ENCODE measurements at places on chromosomes 2 and 18.

DNA sequence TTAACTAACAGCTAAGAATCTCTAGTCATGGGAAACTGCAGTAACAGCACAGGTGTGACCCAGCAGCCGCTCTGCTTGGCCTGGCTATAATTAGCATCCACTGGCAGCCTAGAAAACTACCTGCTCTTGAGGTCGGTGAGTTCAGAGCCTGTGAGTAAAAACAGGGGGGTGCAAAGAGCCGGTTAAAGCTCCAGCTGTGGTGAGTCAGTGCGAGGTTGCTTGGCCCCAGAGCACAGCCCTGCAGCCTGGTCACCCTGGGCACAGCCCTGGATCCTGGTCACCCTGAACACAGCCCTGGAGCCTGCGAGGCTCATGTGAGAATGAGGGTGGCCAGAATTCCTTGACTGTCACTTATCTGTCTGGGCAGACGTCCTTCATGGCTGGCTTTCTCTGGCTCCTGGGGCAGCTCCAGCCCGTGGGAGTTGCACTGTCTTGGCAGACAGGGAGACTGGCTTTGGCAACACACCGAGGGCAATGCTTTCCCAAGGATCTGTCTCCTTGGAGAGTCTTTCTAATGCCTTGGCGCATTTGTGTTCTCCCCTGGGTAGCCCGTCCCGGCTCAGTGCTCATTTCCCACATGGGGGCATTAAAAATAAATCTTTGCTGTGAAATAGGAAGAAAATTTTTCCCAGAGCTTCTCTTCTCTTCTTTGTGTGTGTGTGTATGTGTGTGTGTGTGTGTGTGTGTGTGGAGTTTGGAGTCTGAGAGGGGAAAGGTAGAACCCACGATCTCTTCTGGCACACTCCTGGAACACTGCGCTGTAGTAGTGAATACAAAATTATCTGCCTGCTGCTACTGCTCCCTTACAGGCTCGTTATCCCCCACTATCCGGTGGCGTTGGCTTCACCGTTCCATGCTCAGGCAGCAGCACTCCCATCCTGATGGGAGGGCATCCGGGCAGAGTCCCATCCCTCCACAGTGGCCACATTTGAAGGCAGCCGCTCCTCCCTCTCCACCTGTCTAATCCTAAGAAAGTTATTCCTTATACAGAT is 250.2 kb upstream of the MEX3C start:
- DNase-seq, result no peak

DNA sequence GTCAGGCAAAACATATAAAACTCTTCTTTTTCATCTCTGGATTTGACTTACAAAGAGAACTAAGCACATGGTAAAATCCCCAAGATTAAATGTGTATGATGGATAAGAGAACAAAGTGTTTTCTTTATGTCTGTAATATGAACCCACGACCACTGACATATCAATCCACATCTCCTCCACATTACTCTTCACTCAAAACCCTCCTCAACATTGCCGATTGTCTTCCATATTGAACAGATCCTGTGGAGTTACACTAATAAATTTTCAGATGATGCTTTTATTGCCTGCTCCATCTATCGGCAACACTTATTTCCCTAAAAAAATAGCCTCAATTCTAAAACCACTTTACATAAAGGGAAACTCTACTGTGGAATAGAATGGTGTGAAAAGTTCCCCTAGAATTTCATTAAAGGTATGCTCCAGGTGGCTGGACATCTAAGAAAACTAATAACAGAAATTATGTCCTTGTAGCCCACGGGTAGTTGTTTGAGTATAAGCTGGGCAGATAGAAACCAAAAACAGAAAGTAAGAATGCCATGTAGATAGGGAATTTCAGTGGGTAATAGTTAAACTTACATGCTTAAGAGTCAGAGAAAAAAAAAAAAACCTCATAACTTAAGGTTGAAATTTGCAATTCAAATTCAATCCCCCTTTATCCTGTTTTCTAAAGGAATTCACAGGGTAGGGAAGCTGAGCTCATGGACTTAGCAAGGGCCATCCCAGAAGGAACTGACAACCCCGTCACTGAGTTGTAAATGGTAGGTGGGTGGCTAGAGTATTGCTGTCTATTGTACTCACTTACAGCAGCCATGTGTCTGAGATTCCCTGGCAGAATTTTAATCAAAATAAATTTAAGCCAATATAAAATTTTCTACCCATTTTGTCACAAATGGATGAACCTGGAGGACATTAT is 305.4 kb upstream of the LYPD1 start:
- DNase-seq, result no peak

DNA sequence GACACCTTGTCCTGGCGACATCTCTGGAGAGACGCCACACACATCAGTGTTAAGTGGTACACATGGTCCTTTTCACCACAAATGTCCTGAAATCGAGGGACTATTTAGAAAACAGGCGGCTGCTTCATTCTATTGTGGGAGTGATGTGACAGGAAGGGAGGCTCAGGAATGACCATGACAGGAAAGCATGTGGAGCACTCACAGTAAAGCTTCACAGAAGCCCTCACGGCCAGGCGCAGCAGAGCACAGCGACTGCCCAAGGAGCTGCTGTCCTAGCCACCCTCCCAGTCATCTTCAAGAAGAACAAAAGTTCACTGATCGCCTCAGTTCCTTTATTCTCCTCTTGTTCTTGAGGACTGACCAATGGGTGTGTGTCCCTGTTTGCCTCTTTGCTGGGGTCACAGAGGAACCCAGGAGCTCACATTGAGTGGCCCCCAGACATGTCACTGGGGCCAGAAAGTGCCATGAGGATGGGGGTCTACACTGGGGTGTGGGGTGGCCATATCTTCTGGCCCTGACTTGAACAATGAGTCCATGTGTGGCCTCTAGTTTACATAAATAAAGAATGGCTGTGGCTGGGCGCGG is 84.6 kb upstream of the RANBP2 start:
- DNase-seq, result no peak

DNA sequence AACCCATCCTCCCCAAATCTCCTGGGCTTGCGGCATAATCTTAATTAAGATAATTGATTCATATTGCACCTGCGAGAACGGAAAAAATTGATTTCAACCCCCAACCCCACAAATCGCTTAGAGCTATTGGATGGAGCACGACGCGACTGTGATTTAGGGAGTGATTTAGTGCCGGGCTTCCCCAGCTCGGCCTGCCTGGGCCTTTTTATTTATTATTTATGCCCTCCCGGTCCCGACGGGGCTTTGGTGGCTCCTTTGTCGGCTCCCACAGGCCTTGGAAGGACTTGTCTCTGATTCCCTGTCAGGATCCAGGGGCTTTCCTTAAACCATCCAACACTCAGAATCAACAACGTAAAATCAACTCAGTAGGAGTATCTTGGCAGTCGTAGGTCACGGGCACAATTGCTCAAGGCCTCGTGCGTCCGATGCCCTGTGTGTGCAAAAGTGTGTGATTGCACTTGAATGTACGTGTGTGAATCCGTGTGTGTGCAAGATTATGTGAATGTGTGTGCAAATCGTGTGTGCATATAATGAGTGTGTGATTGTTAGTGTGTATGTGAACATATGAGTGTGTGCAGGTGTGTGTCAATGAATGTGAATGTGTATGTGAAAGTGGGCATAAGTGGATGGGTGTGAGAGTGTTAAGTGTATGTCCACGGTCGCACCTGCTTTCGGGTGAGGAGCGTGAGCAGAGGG is 4.3 kb upstream of the NEUROD1 start:
- DNase-seq, result no peak

DNA sequence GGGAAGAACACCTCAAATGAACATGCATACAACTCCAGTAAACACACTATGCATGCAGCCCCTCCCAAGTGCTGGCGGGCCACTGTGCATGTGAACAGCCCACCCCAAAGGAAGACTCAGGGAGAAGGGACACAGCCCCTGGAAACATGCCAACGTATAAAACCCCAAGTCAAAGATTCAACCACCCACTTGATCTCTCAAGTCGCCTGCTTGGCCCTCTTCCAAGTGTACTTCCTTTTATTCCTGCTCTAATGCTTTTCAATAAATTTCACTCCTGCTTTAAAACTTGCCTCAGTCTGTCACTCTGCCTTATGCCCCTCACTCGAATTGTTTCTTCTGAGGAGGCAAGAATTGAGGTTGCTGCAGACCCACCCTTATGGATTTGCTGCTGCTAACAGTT is 139.1 kb downstream of the C1D start:
- DNase-seq, result no peak

DNA sequence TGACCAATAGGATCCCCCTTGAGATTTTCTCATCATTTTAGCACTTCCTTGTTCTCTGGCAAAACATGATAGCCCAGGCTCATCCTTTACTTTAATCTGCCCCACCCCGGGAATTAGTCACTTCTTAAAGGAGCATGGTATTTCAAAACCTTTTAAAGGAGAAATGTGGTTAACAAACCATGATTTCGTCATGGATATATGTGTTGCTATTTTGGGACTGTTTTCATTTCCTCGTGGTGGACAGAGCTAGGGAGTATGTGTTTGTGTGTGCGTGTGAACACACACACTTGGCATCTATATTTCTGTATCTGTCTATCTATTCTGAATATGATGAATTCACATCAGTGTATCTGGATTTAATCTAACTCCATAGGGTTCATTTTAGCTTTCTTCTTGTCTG is 128.1 kb downstream of the BIRC6 start:
- no peak for DNase-seq

GRCh38 chr18:23732439-23732838 is 43.2 kb downstream of the LAMA3 start:
- DNase-seq, result no peak

DNA sequence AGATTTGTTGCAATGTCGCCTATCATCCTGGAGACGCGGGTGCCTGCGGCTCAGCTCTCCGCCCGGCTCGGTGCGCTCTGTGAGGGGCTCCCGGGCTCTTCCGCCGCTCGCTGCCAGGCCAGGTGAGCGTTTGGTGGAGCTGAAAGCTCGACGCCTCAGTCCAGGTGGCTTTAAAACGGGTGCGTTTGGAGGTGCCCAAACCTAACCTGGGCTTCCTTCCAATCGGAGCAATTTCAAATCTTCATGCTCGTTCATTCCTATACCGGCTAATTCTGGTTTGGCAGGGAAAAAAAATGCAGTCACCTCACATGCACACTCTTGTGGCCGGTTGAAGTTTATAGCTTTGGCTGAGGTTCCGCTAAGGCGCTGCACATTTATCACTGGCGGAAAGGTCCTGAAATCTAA is at the start of gene SLC16A14:
Gene SLC16A14, minus strand, starts transcription at position 274 of the 405 bp plus-strand sequence. CDS start 9,572 bp downstream, outside the sequence.
- no peak for DNase-seq

GRCh38 chr2:216799873-216800431 is 59.9 kb downstream of the TNP1 start:
- DNase-seq, result no peak

DNA sequence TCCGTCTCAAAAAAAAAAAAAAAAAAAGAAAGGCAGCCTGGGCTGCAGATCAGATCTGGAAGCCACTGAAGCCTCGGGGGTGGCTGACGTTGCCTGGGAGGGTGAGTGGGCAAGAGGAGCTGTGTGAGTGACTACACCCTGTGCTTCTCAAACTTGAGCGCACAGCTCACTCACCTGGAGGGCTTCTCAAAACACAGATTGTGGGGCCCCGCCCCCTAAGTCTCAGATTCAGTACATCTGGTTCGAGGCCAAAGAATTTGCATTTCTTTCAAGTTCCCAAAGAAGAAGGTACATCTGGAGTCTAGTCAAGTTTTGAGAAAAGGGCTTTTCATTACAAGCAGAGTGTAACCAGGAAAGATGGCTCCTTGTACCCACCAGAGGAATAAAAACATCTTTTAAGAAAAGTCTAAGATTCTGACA is 97.7 kb upstream of the CAB39 start:
- DNase-seq, result no peak

DNA sequence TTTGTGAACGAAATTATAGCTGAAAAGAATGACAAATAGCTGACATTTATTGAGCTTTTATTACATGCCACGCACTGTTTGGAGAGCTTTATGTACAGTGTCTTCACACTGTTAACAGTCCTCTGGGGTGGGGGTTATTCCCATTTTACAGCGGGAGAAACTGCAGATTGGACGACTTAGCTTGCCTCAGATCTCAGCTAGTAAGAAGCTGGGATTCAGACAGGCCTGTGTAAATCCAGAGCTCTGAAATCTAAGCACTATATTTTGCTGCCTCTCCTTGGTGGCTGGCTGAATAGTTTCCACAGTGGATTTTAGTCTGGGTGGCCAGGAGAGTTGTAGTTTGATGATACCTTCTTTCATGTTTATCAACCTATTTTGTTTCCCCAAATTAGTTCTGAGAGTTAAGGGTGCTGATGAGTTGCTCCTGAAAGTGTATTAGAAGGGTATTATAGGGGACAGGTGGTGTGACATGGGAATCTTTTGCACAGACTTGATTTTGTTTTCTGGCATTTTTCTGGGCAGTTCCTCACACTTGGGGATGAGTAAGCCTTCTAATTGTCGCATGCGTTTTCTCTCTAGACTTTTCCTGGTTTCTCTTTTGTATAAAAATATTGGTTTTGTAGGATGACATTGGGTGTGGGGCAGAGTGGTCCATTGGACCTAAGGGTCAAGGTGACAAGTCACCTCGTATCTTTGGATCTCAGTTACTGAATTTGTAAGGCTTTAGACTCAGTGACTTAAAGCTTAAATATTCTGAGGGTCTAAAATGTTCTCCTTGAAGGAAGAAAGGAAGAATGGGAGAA is 1.5 kb downstream of the ACSL3 start:
- no peak for DNase-seq

DNA sequence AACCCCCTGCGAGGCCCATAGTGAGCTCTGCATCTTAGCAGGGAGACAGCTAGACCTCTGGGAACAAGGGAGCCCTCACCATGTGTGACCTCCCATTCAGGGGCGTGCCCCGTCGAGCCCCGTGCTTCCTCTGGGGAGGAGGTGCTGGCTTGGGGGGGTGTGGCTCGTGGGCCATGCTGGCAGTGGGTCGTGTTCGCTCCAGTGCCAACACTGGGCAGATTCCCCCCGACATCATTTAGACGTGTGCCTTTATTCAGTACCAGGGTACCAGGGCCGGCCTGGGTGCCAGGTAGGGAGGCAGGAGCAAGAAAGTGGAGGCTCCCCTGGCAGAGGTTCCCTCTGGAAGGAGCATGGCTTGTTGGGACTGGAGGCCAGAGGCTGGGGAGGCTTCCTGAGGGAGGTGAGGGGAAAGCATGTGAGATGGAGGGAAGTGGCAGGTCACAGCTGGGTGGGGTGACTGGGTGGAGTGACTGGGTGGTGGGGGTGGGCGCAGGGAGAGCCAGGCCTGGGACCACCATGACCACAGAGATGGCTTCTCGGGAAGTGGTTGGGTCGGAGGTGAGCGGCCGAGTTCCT is 15.2 kb downstream of the GPC1 start:
- no peak for DNase-seq

GRCh38 chr2:200307724-200308545 is 1.4 kb downstream of the SPATS2L start:
- no peak for DNase-seq

GRCh38 chr18:5868218-5868854 is 27.0 kb downstream of the TMEM200C start:
- DNase-seq, result no peak

DNA sequence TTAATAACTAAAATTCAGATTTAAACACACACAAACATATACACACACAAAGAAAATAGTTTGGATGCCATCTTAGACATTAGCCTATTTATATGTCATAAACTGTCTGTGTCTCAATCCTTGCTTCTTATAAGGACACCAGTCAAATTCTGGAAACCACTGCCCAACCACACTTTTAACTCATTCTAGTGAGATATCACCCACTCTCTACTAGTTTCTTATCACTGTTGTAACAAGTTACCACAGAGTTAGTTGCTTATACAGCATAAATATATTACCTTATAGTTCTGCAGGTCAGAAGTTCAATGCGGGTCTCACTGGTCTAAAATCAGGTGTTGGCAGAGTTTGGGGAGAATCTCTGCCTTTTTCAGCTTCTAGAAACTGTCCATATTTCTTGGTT is 239.1 kb downstream of the MTX2 start:
- no peak for DNase-seq

GRCh38 chr2:28399956-28400355 is 7.3 kb downstream of the FOSL2 start:
- DNase-seq, result no peak
